Liver (tissue), 10 donors: ENCODE measurements at places on chromosomes 3 and 15.

DNA sequence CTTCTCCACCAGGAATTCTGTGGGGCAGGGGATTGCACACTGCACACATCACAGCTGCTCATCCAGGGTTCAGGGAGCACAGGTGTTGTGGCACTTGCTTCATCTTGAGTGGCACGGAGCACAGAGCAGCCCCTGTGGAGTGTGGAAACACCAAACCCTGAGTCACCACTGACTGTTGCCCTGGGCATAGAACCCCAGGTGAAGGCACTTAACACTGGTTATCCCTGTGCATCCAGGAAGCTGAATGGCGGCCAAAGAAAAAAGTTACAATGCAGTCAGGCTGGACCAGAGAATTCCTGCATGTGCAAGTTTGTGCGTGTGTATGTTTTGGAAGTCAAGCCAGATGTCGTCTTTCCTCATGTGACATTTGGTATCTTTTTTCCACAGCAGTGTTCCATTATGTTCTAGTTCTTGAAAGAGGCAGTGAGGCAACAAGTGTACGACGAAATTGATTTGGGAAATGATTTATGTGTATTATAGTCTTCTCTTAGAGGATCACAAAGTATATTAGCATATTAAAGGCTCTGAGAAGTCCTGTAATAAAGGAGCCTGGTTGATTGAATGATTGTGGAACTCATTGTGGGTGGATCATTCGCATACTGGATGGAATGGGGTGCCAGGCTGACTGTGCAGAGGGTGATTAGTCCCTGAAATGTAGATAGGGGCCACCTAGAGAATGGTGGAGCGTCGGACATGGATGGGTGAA is 292.3 kb downstream of the TLE3 start:
- DNase-seq: no peak

DNA sequence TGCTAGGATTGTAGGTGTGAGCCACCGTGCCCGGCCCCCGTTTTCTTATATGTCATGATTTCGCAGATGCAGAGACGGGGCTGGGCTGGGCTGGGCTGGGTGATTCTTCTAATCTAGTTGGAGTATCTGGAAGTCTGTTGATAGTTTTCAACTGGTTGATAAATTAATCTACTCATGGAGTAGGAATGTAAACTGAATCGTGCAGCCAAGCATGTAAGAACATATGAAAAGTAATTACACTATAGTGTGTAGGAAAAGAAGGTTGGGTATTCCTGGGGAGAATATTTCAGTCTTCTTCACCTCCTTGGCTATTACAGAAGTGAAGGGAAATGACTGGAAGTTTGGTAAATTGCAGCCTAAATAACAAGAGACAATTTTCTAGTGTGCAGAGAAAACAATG is 82.6 kb upstream of the MAGI1 start:
- no peak for DNase-seq

GRCh38 chr3:41441568-41441967 is 242.3 kb downstream of the CTNNB1 start:
- DNase-seq: no peak

DNA sequence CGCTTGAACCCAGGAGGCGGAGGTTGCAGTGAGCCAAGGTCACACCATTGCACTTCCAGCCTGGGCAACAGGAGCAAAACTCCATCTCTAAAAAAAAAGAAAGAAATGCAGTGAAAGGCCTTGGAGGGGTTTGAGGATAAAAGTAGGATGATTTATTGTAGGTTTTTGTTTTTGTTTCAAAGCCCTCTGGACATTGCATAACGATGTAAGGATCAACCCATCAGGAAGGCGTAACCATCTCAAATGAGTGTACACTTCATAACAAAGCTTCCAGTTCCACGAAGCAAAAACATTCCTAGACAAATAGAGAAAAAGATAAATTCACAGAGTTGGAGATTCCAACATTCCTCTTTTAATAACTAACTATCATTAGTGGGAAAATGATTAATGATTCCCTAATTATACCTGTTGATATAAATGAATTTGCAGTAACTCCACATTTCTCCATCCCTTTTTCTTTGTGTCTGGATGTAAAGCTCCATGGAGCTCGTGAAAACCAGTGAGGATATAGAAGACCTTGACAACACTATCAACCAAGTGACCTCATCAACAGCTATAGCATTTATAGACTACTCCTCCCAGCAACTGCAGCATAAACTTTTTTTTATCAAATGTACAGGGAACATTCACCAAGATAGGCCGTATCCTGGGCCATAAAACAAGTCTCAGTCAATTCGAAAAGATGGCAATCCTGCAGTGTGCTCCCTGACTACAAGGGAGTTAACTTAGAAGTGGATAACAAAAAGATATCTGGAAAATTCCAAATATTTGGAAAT is 48.7 kb upstream of the PPP4R2 start:
- no peak for DNase-seq

DNA sequence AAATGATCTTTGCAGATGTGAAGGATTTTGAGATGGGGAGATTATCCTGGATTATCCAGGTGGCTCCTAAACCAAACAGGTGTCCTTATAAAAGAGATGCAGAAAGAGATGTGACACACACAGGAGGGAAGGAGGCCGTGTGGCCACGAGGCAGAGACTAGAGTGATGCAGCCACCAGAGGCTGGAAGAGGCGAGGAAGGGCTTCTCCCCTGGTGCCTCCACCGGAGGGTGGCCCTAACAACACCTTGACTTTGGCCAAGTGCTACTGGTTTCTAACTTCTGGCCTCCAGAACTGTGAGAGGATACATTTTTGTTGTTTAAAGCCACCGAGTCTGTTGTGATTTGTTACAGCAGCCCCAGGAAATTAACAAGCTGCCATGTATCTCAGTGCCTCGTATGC is 127.1 kb downstream of the ASB7 start:
- no peak for DNase-seq
